Stimulated activated CD8-positive, alpha-beta memory T cell treated with anti-CD3 and anti-CD28 coated beads, Interleukin-7, amount 100 ng/mL, for 24 hours (primary cell): ENCODE measurements at places on chromosomes 2 and 18.

- DNase-seq = no peak
Measured at GRCh38 chr18:75269696-75270095, 59.1 kb downstream of the TSHZ1 start.

GRCh38 chr2:10054424-10054823 lies 11.1 kb downstream of the KLF11 start:
- no peak for DNase-seq

- DNase-seq = no peak
Measured at GRCh38 chr18:58970943-58971790, 106.5 kb downstream of the ZNF532 start.

DNA sequence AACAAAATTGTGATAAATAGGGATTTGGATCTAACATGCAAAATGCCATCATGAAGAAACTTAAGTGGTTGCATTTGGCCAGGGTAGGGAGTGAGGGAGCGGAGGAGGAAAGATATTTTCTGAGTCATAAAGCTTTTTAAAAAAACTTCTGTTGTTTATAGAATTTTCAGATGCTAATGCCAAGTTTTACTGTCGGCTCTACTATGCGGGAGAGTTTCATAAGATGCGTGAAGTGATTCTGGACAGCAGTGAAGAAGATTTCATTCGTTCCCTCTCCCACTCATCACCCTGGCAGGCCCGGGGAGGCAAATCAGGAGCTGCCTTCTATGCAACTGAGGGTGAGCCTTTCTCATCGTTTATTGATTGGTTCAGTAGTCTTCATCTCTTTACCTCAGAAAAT lies 56.0 kb upstream of the PTH2R start:
- DNase-seq = no peak

GRCh38 chr2:195322324-195322723 lies 334.7 kb upstream of the SLC39A10 start:
- no peak for DNase-seq

GRCh38 chr18:7830468-7830867 lies 263.4 kb downstream of the PTPRM start:
- no peak for DNase-seq

DNA sequence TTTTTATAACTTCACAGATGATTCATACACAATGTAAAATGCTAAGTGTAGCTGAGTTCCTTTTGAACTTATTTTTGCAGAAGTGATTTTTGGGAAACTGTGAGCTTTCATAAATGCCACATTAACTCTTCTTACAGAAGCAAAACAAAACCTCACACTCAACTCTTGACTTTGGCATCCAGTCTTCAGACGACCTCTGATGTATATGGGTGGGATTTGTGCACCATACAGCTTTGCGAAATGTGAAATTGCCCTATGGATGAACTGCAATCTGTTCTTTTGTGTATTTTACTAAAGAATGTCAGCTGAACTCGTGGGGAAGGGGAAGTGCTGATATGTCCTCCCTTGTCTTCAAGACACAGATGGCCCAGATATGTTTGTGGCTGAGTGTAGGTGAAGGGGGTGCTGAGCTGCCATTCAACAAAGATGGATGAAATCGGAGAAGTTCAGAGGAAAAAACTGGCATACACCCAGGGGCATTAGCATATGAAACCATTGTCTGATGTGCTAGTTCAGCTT lies 218.3 kb downstream of the PTGR3 start:
- DNase-seq = no peak
